Effector CD8-positive, alpha-beta T cell (primary cell): ENCODE measurements at places on chromosomes 4 and X.

DNA sequence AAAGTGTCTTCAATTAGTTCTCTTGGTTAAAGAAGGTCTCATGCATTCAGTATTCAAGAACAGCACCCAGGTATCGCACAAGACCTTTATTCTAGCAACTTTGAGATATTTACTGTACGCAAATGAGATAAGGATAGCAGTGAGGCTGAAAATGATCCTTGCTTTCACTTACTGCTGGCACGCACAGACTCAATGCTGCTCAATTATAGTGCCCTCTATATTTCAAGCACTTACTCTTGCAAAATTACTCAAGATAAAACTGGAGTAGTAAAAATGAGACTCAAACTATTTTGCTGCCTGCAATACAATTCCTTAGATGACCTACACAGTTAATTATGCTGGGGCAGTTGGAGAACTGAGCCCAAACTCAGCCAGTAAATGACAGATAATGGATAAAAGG, 60.9 kb downstream of the ADGRA3 start:
- no peak for DNase-seq

DNA sequence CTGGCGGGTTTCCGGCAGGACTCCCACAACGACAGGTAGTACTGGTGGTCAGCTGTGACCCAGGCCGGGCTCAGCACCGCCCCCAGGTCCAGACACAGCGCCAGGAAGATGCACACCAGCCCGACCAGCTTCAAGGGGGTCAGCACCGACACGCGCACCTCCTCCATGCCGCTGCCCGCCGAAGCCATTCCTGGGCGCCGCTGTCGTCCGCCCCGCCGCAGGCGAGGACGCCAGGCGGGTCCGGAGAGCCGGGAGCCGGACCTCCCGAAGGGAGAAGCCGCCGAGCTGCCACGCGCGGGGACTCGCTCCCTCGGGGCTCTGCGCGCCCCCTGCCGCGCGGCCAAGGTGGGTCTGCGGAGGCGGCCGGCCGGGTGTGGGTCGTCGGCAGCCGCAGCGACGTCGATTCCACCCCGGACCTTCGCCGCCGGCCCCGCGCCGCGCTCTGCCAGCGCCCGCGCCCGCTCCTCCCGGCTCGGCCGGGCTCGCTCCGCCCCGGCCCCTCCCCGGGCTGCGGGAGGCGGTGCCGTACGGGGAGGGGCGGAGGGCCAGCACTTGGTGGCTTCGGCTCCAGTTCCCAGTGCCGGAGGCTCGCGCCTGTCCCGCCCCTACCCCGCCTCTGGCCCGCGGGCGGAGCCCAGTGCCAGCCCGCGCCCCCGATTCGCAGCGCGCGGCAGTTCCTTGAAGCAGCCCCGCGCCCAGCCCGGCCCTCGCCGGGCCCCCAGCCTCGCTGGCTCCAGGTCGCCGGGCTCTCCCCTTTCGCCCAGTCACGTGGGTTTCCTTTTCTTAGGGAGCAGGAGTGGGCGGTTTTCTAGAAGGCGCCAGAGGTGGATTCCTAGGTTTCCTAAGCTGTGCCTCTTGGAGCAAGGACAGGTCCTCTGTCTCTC, at the start of gene TMEM47:
Gene TMEM47, minus strand, starts transcription at position 444 of the 884 bp plus-strand sequence. Its CDS starts 256 bp downstream, at position 188.
- DNase-seq: no peak

DNA sequence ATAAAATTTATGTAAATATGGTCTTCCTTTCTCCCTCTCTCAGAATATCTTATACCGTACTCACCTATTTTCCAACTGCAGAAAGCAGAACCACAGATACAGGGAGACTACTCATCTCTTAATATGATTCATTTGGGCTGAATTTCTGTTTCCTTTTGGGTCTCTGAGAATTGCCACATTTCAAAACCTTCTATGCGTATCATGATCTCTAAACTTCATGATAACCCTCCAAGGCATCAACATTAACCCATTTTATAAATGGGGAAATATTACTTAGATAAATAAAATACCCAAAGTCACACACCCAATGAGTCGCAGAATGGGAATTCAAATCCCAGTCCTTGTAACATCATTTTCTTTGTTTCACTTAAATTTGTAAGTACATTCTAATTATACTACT, 16.6 kb upstream of the PRDM8 start:
- DNase-seq: no peak

DNA sequence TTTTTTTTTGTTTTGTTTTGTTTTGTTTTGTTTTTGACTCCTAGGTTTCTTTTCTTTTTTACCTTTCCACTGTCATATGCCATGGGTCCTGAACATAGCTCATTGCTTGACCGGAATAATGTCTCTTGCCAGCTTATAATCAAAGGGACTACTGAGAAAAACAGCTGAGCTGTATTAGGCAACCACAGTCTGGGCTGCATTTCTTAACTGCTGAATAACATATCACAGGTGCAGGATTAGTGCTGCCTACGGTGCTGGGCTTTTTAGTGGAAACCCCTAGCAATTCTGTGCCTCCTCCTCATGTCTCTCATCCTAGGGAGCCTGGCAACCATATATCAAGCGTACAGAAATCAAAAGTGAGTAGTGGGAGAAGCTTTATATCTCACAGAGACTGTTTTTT, 333.5 kb downstream of the BMPR1B start:
- no peak for DNase-seq

DNA sequence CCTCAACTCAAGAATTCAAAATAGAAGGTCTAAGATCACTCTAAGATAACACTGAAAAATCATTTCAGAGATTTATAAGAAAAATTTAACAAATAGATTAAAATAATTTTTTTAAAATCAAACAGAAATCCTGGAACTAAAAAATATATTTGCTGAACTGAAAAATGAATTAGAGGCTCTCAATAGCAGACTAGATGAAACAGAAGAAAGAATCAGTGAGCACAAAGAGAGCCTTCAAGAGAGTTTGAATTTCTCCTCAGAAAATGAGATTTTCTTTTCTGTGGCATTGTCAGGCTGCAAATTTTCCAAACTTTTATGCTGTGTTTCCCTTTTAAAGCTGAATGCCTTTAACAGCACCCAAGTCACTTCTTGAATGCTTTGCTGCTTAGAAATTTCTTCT, 335.0 kb upstream of the SLC7A11 start:
- no peak for DNase-seq

DNA sequence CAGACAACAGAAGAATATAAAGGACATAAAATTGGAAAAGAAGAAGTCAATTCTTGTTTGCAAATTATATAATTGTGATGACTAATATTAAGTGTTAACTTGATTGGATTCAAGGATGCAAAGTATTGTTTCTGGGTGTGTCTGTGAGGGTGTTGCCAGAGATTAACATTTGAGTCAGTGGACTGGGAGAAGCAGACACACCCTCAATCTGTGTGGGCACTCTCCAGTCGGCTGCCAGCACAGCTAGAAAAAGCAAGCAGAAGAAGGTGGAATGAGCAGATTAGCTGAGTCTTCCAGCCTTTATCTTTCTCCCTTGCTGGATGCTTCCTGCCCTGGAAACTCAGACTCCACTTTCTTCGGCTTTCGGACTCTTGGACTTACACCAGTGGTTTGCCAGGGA, 51.7 kb downstream of the UBE2NL start:
- no peak for DNase-seq

DNA sequence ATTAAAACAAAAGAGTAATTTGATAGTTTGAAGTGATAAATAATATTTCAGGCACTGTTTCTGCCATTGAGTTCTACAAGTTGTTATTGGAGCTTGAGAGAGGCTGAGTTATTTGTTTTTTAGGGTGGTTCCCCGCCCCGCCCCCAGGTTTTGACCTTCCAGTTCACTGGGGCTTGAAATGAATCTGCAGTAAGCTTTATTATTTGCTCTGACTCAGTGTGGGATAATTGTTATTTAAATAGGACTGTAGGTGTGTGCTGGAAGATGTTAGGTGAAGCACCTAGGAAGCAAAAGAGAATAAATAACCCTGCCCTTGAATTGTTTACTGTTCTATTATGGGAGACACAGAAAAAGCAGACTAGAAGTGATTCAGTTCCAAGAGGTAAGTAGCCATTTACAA, 81.2 kb upstream of the KCNIP4 start:
- no peak for DNase-seq

DNA sequence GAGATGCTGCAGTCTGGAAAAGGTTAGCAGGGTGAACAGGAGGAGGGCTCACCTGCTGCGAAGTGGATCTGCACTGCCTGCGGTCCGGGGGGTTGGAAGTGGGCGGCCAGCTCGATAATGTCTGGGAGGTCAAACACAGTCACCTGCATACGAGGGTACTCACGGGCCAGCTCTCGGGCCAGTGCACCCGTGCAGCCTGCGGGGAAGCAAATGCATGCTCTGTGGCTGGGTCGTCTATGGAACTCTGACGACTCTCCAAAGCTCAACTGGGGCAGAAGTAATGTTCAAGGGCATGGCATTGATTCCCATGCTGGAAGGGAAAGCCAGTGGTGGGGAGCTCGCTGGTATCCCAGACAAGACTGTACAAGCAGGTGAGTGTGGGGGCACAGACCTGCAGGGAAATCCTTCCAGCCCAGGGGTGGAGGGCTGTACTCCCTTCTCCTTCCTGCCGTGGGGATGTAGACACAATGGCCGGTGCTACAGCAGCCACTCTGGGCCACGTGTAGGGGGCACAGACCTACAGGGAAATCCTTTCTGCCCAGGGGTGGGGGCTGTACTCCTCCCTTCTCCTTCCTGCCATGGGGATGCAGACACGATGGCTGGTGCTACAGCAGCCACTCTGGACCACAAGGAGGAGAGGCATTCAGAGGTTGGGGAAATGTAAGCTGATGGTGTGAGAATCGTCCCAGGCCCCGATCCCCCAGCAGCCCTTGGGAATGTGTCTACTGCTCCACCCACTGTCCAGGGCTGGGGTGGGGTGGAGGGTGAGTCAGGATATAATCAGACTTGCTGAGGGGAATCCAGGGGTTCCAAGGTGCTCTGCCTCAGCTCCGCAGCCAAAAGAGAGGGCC, 26.2 kb upstream of the SLC25A6 start:
- no peak for DNase-seq

DNA sequence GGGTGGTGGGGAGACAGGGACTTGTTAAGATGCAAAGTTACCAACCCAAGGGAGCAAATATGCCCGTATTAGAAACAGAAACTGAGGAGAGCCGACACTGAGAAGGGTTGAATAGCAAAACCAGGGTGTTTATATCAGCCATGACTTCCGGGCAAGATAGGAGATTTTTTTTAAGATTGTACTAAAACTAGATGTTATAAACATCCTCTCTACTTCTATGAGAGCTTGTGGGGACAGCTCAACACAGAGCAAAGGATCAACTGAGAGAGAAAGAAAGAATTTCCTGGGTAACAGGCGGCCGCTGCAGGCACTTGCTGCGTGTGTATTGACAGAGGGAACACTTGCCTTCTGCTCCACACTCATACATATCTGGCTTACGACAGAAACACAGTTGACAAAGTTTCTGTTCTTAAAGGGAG, 49.1 kb upstream of the FBXW7 start:
- no peak for DNase-seq
